ENCODE measurements at places on chromosomes 2 and 18.

GRCh38 chr2:186101616-186102015 lies 363.0 kb downstream of the FSIP2 start:
- no peak for DNase-seq

GRCh38 chr2:60472041-60472440 lies 81.4 kb downstream of the BCL11A start:
- no peak for DNase-seq

DNA sequence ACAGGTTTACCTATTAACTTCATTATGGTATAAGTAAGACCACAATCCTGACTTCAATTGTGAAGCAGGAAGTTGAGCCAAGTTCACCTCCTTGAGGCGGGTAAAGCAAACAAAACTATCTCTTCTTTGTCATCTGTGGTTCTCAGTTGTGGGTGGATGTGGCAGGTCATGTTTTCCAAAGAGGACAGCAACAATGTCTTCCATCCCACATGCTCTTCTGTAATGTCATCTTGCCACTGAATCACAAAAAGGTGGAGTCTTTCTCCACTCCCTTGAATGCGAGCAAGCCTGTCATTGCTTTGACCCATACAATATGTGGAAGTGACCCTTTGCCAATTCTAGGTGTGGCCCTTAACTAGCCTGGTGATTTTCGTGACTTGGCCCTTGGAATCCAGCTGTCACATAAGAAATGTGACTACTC lies 98.7 kb downstream of the GRB14 start:
- no peak for DNase-seq

GRCh38 chr18:36058674-36059073 lies 8.7 kb downstream of the RPRD1A start:
- no peak for DNase-seq

DNA sequence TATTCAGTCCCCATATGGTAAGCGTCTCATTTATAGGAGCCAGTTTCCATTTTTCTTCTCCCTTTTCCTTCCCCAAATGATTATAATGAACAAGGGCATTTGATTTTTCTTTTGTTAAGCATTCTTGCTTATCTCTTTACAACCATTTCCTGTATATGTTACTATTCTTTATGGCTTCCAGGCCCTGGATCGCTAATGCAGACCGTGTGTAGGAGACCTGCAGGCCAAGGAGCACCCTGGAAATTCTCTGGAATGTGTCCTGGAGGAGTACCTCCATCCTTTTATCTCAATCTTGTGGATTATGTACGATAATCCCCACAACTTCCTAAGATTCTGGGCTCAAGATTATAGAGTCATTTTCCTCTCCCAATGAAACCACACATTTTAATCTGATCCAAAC lies 439.6 kb upstream of the MMADHC start:
- no peak for DNase-seq

DNA sequence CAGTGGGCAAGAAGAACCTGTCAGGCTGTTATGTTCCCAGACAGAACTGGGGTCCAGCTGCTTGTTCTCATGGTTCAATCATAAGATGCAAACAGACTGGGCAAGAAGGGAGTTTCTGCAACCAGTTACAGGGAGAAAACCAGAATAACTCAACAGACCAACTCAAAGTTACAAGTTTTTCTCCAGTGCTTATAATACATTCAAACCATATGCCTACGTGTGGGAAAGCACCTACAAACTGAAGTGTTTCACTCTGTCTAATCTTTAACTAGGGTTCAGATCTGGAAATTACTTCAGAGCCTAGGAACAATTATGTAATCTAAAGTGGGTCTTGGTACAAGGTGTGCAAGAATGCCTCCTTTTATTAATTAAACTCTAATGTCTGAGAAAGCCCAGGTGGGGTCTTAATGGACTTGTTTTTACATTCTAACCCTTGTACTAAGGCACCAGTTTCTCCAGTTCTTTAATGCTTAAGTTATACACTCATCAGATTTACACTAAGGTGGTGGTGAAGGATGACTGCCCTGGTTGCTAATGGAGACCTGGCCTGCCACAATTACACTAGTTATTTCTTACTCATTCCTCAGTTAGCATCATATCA lies 951.9 kb downstream of the TSN start:
- no peak for DNase-seq

- DNase-seq: no peak
Observed at GRCh38 chr2:227054006-227054405, 110.0 kb downstream of the COL4A4 start.

- DNase-seq: peak; percentile 70
Observed at GRCh38 chr2:241009601-241010530, 11.4 kb downstream of the SNED1 start.

- no peak for DNase-seq
Observed at GRCh38 chr2:84678214-84678613, 161.9 kb downstream of the DNAH6 start.

DNA sequence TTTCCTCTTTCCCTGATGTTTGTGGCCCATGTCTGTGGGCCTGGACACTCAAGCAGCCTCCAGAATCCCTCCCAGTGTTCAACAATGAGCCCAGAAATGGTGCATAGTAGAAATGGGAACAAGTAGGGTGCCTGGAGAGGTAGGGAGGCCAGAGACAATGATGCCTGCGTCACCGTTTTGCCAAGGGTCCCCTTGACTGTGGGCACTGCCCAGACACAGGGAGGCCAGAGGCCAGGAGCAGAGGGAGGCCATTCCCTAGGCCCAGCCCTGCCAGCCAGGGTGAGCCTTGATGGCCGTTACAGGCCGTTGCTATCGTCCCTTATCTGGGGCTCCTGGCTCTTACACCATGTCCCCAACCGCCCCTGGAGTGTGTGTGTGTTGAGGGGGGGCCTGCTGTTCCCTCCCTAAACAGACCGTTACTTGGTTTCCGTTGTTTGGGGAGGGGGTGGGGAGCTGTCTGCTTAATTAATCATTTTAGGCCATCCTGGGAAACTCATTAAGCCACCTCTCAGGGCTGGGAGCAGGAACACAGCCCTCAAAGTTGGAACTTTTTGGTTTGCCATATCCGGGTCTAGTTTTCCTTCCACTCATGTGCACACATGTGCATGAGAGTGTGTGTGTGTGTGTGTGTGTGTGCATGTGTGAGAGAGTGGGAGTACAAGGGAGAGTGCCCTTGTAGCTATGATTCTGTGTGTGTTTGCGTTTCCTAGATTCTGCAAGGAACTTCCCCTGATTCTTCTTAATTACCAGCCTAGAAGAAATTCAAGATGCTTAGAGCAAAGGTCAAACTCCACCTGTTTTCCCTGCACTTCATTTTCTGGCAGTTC lies 135.2 kb upstream of the HAAO start:
- peak; percentile 40 for DNase-seq

DNA sequence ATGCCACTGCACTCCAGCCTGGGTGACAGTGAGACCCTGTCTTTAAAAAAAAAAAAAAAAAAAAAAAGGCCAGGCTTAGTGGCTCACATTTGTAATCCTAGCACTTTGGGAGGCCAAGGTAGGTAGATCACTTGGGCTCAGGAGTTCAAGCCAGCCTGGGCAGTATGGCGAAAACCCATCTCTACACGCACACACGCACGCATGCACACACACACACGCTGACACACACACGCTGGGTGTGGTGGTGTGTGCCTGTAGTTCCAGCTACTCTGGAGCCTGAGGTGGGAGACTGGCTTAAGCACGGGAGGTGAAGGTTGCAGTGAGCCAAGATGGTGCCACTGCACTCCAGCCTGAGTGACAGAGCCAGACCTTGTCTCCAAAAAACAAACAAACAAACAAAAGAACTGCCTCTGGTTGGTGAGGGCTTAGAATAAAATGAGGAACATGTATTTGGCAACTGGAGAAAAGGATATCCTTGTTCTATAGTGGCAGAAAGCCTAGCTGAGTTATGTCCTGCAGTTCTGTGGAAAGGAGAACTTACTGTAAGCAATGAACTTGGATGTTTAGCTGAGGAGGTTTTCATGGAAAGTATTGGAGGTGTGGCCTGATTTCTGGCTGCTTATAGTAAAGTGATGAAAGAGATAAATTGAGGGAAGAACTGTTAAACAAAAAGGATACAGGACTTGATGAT lies 34.0 kb downstream of the HAT1 start:
- no peak for DNase-seq

DNA sequence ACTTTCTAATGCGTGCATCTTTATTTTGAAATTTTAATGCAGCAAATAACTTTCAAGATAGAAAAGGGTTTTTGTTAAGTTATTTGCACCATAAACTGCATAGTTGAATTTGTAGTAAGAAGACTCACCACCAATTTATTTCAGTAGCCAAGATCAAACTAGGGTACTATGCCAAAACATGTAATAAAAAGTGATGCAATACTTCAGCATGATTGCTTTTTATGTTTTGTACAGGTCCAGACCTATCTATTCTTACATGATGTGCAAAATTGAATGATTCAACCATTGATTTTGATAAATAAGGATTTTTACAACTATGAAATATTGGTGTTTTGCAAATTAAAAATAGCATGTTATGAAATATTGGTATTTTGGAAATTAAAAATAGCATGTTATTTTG lies 26.7 kb downstream of the AGPS start:
- DNase-seq: no peak

- DNase-seq: peak; percentile 36
Observed at GRCh38 chr2:70785137-70785911, 5.1 kb downstream of the FIGLA start.

DNA sequence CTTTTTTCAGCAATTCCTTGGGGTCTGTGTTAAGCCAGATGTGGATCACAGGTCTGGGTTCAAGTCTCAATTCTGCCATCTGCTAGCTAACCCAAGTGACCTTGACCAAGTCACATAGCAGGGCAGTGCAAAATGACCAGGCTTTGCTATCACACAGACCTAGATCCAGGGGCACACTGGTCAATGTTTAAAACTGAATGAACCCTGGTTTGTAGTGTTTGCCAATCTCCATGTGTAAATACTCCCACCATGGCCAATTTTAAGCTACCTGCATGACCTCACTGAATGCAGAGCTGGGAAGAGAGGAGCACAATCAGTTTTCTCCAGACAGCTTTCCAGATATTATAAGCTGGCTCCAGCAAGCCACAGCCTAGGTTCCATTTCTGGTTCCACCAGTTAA lies 142.9 kb downstream of the CHST9 start:
- DNase-seq: no peak

- no peak for DNase-seq
Observed at GRCh38 chr2:76039505-76039904, 328.8 kb upstream of the GCFC2 start.

GRCh38 chr2:159998961-159999360 lies 63.5 kb downstream of the PLA2R1 start:
- DNase-seq: no peak

DNA sequence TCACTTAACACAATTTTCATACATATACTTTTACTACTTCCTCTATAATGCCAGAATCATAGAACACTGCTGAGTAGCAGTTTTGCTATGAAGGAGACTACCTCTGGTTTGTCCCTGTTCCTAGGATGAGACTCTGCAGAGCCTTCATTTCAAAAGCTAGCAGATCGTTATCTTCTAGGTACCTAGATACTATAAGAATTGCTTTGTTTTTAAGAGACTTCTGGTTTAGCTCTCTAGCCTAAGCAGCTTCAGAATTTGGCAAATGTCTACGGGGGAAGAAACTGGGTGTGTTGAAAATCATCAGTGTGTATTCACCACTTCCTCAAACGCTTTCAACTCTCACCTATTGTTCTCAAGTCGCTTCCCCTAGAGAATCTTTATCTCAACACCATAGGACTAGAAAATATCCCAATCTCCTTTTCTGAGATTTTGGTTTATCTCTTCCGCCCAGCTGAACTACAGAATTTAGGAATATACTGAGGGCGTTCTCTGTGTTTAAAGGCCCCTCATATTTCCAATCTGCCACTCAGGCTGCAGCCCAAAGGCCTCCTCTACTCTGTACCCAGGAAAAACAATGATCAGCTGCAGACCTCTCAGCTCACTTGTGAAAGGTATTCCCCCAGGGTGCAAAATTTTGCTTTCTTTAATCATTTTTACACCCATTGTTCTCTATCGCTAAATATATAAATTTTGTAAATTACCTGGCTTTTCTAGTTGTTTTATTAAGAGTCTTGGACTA lies 28.7 kb downstream of the SMAD2 start:
- DNase-seq: peak; percentile 3

DNA sequence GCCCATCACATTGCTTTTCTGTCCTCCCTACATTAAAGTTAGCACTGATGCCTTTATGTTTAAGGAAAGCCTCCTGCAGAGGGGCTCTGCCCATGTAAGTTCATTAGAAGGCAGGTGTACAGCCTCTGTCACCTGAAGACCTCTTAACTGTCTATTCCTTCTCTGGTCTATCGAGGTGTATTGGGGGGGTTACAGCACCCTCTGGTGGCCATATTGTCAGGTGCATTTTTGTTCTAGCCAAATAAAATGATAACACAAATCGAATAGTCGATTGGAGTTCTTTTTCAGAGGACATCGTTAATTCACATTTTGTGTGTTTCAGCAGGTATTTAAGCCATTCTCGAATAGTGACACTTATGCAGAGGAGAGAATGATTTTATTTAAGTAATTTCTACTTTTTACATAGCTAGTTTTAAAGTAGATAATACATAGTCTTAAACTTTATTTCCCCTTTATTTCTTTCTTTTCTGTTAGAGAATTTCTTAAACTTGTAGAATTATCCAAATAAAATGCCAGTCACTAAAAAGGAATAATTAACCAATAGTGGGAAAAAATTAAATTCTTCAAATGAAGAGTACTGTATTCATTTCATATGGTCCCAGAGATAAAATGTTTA lies 136.8 kb downstream of the NEDD4L start:
- no peak for DNase-seq

Measured in kidney capillary endothelial cell (primary cell).